PC-9 (cell line): ENCODE measurements at places on chromosomes 2 and 18. TPM values are rescaled to one million over a fixed set of nuclear protein-coding genes. Genes with fewer than 3 reads are reported as not detected.

PKDCC gene
- 3.9 and 5.5 TPM in 2 replicates for total RNA-seq

CD8B2 gene
- not detected in 2 replicates for total RNA-seq

PGAP1 gene
- 5.1 and 6.5 TPM in 2 replicates for total RNA-seq

TBR1 gene
- total RNA-seq = not detected in 2 replicates

NCL gene
- 450 and 557 TPM in 2 replicates for total RNA-seq

DLX2 gene
- total RNA-seq = 0.65 and 0.76 TPM in 2 replicates

TEX44 gene
- total RNA-seq = not detected in 2 replicates

POTEI gene
- total RNA-seq = not detected in 2 replicates

SPDYA gene
- 1.9 and 3.0 TPM in 2 replicates for total RNA-seq
